Stimulated activated CD8-positive, alpha-beta memory T cell treated with anti-CD3 and anti-CD28 coated beads, Interleukin-2, amount 100 ng/mL, for 1 hour (primary cell): ENCODE measurements at places on chromosomes 5 and 9.

DNA sequence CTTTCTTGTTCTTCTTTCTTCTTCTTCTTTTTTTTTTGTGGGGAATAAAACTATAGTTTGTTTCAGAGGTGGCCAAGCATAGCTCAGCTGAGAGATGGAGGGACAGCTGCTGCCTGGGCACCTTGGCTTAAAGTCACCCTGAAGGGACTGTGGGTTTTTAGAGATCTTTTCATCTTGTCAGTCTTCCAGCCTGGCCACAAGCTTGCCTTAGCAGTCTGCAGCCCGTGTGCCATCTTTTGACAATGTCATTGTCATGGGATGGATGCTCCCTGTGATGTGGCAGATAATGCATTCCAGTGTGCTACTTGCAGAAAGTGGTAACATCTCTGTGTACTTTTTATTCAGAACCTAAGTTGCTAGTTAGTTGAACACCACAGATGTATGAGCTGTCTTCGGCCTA lies 280.8 kb downstream of the FANCC start:
- no peak for DNase-seq

GRCh38 chr5:93609762-93610161 lies 26.7 kb downstream of the NR2F1 start:
- DNase-seq = no peak

DNA sequence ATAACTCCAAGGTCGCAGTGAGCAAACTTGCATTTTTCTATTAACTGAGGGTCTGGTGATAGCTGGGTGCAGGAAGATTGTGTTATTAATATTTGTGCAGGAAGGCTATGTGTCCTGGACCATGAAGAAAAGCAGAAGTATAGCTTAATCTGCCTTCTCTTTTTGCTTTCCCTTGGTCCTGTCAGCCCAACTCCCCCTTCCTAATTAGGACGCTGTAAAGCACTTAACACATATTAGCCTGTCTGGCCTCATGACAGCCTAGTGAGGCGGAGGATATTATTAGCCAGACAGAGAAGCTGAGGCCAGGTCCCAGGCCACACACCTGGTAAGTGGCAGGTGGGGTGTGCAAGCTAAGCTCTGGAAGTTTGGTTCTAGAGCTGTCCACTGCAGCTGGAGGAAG lies 29.5 kb downstream of the SLC46A2 start:
- no peak for DNase-seq

DNA sequence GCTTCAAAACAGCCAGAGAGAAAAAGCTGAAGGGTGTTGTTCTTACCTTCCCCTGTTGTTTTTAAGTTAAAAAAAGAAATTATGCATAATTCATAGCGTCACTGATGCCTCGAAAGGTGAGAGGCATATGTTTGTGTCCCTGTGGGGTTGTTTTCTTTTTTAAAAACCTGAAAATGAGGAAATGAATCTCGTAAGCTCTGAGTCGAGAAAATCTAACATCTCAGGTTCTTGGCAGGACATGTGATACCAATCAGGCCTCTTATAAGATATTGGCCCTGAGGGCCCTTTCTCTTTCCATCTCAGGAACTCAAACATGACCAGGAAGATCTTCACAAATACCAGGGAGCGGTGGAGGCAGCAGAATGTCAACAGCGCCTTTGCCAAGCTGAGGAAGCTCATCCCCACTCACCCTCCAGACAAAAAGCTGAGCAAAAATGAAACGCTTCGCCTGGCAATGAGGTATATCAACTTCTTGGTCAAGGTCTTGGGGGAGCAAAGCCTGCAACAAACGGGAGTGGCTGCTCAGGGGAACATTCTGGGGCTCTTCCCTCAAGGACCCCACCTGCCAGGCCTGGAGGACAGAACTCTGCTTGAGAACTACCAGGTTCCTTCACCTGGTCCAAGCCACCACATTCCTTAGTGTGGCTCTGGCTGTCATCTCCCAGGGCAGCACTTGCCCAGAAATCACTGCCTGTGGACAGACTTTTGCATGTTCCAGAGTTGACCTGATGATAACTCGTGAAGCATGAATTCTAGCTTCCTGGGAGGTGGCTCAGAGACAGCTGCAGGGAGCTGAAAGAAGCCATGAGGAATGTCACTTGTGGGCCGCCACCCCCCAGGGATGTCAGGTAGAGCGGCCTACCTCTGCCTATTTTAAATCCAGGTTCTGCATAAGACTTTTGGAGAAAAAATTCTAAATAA lies at the start of gene TAL2:
TSS of gene TAL2 (plus strand) at position 274 of the 921 bp plus-strand sequence. CDS start at position 314, 40 bp downstream.
- no peak for DNase-seq

- DNase-seq = no peak
Measured at GRCh38 chr5:81310402-81311063, 9.1 kb downstream of the ZCCHC9 start.

DNA sequence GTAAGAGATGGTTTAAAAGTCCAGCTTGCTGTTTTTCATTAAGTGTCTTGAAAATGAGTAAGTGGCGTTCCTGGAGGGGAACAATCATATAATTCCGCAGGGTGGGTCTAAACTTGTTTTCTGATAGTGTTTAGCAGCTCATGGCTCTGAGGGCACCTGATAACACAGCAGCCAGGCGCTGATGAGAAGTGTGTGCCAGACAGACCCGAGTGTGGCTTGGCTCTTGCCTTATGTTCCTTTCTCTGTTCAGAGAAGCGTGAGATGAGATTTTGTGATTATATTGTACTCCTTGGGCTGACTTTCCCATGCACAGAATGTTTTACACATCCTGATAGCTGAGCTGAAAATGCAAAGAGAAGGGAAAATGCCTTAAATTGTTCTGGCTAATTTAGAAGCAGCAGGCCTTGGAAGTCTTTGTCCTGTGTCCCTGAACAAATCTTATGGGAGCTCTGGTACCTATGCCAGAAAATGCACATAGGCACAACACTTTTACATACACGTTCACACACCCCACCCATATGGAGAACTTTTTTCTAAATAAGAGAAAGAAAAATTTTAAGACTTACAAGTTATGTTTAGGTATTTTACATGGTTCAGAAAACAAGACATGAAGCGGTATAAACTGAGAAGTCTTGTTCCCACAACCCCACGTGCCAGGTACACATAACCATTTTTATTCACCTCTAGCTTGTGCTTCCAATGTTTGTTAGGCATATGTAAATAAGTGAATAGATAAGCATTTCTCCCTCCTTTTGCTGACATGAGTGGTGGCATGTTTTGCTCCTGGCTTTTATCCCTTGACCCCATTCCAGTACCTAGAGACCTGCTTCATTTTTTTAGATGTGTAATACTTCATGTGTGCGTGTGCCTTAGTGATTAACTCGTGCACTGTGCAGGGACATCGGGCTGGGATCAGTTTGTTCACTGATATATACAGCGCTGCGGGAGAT lies 152.2 kb upstream of the OTULINL start:
- DNase-seq = no peak

- no peak for DNase-seq
Measured at GRCh38 chr9:27536168-27536567, 6.6 kb upstream of the MOB3B start.

GRCh38 chr9:81648891-81649290 lies 40.5 kb downstream of the TLE1 start:
- DNase-seq = no peak

DNA sequence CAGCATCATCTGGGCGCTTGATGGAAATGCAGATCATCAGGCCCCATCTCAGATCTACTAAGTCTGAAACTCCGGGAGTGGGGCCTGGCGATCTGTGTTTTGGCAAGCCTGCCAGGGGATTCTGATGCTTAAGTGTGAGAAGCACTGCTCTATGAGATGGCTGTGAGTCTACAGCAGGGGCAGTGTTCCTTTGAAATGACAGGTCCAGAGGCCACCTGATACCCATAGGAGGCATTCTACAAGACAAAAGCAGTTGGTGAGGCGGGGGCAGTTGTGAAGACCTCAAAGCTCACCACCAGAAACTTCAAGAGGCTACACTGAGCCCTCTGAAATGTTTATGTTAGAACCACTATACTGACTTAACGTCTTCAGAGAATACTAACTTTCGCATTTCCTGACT lies 86.9 kb upstream of the SPATA31D4 start:
- DNase-seq = no peak

DNA sequence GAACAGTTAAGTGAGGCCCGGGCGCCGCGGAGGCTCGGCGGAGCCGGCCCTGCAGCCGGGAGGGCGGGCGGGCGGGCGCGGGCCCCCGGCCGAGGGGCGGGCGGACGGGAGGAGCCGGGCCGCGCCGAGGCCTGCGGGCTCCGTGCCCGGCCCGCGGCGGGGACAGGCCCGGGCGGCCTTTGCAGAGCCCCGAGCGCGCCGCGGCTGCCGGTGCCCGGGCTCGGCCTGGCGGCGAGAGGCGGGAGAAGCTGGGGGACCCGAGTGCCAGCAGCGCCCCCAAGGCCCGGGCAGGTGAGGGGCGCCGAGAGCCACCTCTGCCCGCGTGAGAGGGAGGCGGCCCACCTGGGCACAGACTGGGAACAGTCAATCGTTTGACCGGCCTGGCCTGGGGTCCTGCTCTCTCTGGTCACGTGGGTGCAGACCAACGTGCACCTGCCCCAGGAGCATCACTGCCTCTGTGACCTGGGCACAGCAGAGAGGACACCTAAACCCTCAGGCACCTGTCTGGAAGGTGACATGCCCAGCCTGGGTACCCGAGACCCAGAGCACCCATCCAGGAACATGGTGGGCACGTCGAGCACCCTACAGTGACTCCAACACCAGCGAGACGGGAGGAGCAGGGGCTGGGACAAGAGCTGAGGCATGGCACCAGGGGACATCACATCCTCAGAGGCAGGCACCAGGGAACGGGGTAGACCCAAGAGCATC lies 531 bp downstream of the MVB12B start:
- DNase-seq = no peak

DNA sequence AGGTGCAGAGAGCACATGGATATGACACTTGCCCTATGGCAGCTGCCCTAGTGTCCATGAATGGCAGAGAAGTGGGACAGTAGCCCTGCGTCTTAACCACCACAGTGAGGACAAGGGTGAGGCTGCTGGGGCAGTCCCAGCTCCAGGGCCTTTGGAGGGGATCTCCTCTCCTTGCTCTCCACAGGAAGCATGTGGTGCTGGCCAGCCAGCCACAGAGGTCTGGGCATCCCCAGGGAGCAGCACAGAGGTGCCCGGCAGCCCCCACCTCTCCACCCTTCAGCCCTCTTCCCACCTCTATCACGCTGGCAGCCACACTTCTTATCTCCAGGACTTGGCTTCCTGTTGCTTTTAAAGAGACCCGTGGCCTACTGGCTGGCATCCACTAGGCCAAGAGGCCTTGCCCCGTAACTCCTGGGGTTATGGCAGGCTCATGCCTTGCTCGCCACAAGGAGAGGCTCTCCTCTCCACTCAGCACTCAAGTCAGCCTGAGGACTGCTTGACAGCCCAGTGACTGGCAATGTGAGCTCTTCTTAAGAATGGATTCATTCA lies 21.9 kb downstream of the CSF2 start:
- no peak for DNase-seq

GRCh38 chr9:136171009-136171800 lies 33.7 kb downstream of the LHX3 start:
- no peak for DNase-seq

DNA sequence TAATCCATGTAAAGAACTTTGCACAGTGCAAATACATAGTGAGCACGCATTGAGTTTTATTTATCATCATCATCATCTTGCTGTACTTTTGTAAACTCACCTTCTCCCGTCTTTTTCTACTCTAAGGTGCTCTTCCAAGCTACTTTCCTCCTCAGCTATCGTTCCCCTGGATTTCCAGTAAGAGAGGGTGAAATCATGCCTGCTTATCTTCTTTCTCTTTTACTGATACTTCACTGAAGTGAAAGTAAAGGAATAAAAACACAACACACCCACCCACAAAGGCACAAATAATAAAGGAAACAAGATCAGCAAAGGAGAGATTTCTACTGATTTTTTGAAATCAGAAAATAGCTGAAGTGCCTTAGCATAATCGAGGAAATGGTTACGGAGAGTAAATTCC lies 509.9 kb downstream of the RAB3C start:
- no peak for DNase-seq

- DNase-seq = no peak
Measured at GRCh38 chr5:142346706-142347105, 21.9 kb upstream of the SPRY4 start.
